ENCODE measurements at places on chromosomes 6 and 20.
A peak's percentile ranks its signal among the peaks of the same experiment; 100 is the strongest.

DNA sequence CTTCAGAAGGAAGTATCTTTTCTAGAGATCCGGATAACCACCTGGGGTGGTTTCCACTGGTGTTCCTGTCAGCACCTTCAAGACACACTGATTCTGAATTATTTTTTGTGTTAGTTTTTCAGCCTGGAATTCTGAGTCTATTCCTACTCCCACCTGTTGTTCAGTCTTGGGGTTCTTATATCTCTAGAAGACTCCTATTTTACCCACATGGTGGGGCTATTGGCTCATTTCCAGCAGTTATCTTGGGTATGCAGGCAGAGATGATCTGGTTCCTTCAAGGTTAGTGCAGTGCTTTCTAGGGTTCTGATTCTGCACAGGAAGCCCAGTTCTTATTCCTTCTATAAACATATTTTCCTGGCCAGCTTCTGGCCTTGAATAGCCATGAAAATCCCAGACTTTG lies 175.6 kb upstream of the PDE7B start:
- peak; percentile 40 for DNase-seq

DNA sequence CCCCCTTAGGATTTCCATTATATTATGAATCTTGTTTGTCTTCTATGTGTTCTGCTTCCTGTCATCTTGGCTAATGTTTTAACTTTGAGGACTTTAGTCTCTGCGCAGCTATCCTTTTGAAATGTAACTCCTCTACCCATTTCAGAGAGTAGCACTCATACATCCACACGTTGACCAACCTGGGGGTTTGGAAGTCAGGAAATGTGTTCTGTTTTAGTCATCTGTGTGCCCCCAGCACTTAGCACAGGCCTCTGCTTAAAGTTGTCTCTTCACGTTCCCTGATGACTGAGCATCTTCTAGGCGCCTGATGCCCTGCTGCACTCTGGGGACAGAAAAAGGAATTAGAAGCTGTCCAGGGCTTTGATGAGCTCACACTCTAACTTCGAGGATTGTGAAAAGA lies 47.9 kb downstream of the HMGN3 start:
- DNase-seq, result peak; percentile 7

DNA sequence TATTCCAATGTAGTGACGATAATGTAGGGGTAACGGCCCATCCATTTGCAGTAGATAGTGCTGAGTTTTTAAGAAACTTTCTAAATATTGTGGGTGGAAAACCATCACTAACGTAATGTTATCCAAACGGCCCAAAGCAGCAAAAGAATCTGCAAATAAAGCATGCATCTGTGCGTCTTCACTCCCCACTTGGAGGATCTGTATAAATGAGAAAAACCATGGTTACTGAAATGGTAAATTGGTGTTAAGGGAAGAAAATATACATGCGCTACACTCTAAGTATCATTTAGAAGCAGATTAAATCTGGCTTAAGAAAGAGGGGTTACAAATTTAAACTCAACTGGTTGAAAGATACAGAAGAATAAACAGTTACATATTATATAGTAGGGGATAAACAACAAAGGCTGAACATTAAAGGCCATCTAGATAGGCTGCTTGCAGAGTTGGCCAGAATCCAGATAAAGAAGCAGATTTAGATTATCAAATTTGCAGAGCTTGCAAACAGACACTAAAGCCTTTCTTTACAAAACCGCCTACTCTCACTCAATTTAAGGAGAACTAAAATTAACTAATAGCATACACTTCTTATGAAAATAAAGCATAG lies 93.3 kb downstream of the SESN1 start:
- no peak for DNase-seq

DNA sequence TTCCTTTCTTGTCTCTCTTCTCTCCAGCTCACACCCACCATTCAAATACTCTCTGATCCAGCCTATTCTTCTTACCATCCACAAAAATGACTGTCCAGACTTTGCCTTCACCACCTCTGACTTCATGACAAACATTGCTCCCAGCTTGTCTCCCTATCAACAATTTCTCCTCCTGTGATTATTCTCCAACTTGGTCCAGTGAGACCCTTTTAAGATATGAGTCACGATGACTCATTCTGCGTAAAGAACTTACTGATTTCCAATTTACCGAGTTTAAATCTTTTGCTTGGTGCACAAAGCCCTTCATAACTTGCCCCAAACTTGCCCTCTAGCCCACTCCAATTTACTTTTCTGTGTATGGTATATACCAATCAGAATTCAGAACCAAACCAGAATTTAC lies 833.2 kb downstream of the MAFB start:
- DNase-seq, result no peak

DNA sequence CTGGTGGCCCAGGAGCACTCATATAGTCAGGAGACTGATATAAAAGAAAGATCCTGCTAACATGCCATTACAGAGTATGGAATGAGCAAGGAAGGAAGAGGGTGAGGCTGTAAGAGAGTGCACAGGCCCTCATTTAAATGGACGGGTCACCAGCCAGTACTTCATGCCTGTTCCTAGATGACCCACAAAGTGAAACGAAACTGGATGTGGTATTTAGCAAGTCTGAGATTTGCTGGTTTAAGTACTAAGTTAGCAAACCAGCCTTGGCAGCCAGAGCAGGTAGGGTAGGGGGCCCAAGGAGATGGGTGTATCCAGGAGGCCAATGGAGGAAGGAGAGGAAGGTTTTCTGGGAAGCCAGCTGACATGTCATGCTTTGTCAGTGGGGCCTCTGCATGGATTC lies 15.9 kb downstream of the NT5E start:
- no peak for DNase-seq

DNA sequence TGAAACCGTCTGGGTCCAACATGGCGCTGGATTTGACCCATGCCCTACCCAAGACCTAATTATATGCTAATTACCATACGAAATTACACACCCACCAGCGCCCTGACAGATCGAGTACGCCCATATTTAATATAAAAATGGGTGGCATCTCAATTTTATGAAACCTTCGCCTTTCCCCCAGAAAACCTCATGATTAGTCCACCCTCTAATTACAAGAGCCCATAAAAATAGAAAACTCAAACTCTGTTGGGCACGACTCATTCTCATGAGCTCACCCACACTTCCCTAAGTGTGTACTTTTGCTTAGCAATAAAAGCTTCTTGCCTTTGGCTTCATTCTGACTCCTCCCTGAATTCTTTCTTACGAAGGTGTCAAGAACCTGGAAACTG lies 136.4 kb downstream of the OR2B2 start:
- no peak for DNase-seq

GRCh38 chr20:24033151-24033550 lies 44.6 kb upstream of the GGTLC1 start:
- DNase-seq, result no peak

DNA sequence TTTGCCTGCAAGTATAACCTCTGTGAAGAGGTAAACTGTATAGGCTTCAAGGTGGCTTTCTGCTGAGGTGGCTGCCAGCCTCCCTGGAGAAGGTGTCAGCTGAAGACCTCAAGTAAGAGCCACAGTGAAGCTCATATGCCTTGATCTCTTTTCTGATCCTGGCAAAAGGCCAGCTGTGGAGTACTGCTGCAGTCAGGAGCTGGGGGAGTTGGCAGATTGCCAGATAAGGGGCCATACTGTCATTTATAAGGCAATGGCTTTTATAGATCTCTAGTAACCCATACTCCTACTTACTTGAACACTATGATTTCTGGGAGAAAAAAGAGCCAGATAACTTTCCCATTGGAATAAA lies 8.8 kb upstream of the CEP85L start:
- no peak for DNase-seq

GRCh38 chr6:118397671-118398465 lies 150.2 kb upstream of the PLN start:
- DNase-seq, result no peak

- peak; percentile 9 for DNase-seq
Measured at GRCh38 chr6:51398064-51398705, 579.5 kb downstream of the TFAP2B start.

GRCh38 chr6:114648847-114649246 lies 306.0 kb upstream of the HS3ST5 start:
- DNase-seq, result no peak

GRCh38 chr6:10416863-10417641 lies 2.2 kb upstream of the TFAP2A start:
- no peak for DNase-seq

- no peak for DNase-seq
Measured at GRCh38 chr6:159860482-159860881, 30.3 kb upstream of the MAS1 start.

DNA sequence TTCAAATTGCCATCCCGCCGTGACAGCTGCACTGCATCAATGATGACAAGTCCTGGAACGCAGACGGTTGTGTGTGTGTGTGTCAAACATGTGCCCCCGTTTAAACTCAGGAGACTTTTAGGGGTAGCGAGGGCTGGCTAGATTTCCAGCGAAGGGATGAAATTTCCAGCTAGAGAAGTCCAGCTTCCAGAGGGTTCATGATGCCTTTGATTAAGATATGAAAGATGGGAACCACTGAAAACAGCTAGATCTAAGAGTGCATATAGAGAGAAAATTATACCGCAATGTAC lies 644 bp downstream of the KIZ start:
- DNase-seq, result no peak

All from iPS DF 19.7 (cell line).